ENCODE measurements at places on chromosomes 7 and 10. TPM values are rescaled to one million over a fixed set of nuclear protein-coding genes. Genes with fewer than 3 reads are reported as not detected.

The CYP2C18 gene
- 0.07 TPM for total RNA-seq

The BTAF1 gene
- 12.3 TPM for total RNA-seq

The OR6V1 gene
- not detected for total RNA-seq

The BPGM gene
- 19.7 TPM for total RNA-seq

The SPDYE9 gene
- not detected for total RNA-seq

The TAS2R39 gene
- total RNA-seq = not detected

The SYPL1 gene
- 90.5 TPM for total RNA-seq

The MSRB2 gene
- total RNA-seq = 17.4 TPM

The ANXA11 gene
- total RNA-seq = 203 TPM

The CLDN4 gene
- total RNA-seq = 4.9 TPM

The FXYD4 gene
- total RNA-seq = not detected

The CLRN3 gene
- not detected for total RNA-seq

The SNX13 gene
- total RNA-seq = 15.1 TPM

The LRRTM3 gene
- not detected for total RNA-seq

The ABHD11 gene
- 25.4 TPM for total RNA-seq

The H2BK1 gene
- total RNA-seq = not detected

The C7orf33 gene
- total RNA-seq = not detected

The CYP3A7 gene
- total RNA-seq = not detected

The GPR37 gene
- 0.71 TPM for total RNA-seq

The TBXAS1 gene
- 11.0 TPM for total RNA-seq

The NPY gene
- not detected for total RNA-seq

The AZGP1 gene
- total RNA-seq = not detected

The PRKG1 gene
- not detected for total RNA-seq

The PLEKHS1 gene
- total RNA-seq = not detected

The TRIM50 gene
- not detected for total RNA-seq

The SPDYE2B gene
- total RNA-seq = not detected

The TMEM229A gene
- total RNA-seq = not detected

The ANKRD7 gene
- total RNA-seq = not detected

The GJD4 gene
- not detected for total RNA-seq

The ZNF365 gene
- 0.94 TPM for total RNA-seq

The MAP3K8 gene
- total RNA-seq = 15.8 TPM

The COL13A1 gene
- total RNA-seq = 0.43 TPM

The PTEN gene
- 41.3 TPM for total RNA-seq

The FAM25C gene
- 4.7 TPM for total RNA-seq

The OR6B1 gene
- not detected for total RNA-seq

The ZNF37A gene
- total RNA-seq = 7.5 TPM

The ADAMTS14 gene
- 0.12 TPM for total RNA-seq

The PON1 gene
- total RNA-seq = 0.34 TPM

The FAM25A gene
- 1.1 TPM for total RNA-seq

The HTRA1 gene
- 52.8 TPM for total RNA-seq

The LIPN gene
- not detected for total RNA-seq

The SORBS1 gene
- total RNA-seq = 0.91 TPM

The METTL27 gene
- total RNA-seq = 10.7 TPM

The TLX1 gene
- total RNA-seq = not detected

The CAMK2B gene
- total RNA-seq = 0.15 TPM

The FOXI2 gene
- total RNA-seq = not detected

The ELN gene
- total RNA-seq = 0.13 TPM

The GPR26 gene
- not detected for total RNA-seq

The FFAR4 gene
- 0.27 TPM for total RNA-seq

The LIPM gene
- total RNA-seq = not detected

The COL17A1 gene
- 3.8 TPM for total RNA-seq

The MSS51 gene
- total RNA-seq = 0.48 TPM

The OR9A2 gene
- not detected for total RNA-seq

The VGF gene
- 22.7 TPM for total RNA-seq

The OR2A5 gene
- not detected for total RNA-seq

The PRF1 gene
- not detected for total RNA-seq

The HOXA4 gene
- total RNA-seq = 2.7 TPM

The ZNF727 gene
- not detected for total RNA-seq

The CCL24 gene
- total RNA-seq = not detected

All from A549 treated with CpdA at 1 μM for 4 hours (cell line).